ENCODE measurements at places on chromosomes 2 and 18.

- DNase-seq, result peak; percentile 55
Measured at GRCh38 chr18:377088-377487, 109.2 kb upstream of the THOC1 start.

DNA sequence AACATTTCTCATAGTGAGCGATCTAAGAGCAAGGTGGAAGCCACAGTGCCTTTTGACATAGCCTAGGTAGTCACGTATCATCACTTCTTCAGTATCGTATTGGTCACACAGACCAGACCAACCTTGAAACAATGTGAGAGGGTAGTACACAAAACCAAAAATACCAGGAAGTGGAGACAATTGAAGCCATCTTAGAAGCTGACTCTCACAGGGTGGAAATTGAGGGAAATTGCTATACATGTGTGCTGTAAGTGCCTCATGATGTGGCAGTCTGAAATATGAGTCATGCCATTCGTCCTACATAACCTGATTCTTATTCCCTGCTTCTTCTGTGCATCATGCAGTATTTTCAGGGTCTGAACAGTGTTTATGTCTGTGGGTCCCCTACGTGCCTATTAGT is 62.3 kb upstream of the STON1 start:
- DNase-seq, result peak; percentile 11

DNA sequence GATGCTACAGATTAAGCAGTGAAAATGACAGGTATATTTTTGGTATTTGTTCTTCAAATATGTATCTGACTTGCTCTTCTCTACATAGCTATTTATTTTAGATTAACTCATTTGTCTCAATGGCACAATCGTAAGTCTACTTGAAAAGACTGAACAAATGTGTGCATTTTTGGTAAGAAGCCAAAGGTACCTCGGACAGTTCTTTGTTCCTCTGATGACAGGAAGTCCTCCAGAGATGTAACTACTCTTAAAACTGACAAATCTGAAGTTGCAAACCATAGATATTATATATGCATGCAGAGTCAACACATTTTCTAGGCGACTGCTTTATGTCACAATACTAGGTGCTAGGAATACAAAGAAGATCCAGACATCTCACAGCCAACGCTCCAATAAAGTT is 36.7 kb downstream of the NDUFAF7 start:
- DNase-seq, result peak; percentile 3

GRCh38 chr2:108579623-108580022 is 45.4 kb downstream of the LIMS1 start:
- peak; percentile 36 for DNase-seq

DNA sequence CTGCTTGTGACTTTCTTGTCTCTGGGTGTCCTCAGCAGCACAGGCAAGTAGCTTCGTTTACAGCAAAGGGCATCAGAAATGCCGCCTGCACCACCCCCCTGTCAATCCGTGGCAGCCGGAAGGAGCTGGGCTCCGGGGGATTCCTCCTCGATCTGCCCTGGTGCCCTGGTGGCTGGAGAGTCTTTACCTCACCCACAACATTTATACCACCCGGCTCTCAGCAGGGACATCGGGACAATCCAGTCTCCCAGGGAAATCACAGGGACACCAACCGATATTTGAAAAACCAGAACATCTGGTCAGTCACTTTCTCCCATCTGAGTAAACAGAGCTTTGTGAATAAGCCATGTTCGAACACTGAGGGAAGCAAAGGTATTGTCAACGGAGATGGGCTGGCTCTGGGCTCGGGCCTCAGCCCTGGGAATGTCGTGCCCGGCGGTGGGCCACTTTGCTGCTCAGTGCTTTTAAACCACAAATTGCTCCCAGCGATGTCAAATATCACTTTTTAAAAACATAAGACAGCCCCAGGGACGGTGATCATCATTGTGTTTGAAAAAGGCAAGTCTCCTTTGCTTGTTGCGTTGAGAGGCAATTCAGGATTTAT is 210.0 kb upstream of the SALL3 start:
- no peak for DNase-seq

DNA sequence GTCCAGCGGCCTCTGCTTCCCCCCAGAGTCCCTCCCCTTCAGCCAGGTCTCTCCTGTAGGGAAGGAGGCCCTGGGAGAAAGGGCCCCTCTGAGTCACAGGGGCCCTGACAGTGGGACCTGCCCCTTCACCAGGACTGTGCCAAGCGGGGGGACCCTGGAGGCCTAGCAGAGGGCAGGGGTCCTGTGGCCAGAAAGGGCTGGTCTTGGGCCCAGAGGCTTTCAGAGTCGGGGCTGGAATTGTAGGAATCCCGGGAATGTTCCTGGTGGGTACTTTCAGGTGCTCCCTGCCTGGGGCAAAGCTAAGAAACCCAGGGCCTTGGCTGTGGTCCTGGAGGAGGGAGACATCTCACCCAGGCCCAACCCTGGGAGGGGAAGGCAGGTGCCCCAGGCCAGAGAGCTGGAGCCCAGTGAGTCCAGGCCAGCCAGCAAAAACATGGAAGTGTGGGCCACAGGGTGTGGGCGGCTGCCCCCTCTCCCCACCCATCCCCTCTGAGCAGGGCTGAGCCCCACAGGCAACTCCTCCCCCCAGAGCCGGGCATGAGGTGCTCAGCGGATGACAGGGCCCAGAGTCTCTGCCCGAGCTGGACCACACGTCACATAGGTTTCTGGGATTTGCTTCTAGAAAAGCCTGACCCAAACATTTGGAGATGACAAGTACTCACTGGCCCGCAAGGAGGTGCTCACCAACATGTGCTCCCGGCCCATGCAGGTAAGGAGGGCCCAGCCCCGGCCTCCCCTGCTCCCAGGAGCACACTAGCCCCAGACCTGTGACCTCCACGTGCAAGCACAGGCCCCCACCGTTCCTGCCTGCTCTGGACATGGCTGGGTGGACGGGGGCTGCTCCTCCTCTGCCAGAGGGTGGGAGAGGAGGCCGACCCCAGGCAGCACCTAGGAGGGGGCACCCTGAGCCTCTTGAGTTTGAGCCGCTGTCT is 48.2 kb upstream of the ALPP start:
- DNase-seq, result no peak

GRCh38 chr2:191703079-191703725 is 25.3 kb downstream of the NABP1 start:
- DNase-seq, result no peak

DNA sequence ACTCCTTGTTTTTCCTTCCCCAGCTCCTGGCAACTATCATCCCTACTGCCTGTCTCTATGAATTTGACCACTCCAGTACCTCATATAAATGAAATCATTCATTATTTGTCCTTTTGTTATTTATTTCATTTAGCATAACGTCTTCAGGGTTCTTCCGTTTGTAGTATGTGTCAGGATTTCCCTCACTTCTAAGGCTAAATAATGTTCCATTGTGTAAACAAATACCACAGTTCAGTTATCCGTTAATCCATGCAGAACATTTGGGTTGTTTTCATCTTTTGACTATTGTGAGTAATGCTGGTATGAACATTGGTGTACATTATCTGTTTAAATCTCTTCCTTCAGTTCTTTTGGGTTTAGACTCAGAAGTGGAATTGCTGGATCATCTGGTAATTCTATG is 18.8 kb downstream of the DYNC2LI1 start:
- DNase-seq, result no peak

DNA sequence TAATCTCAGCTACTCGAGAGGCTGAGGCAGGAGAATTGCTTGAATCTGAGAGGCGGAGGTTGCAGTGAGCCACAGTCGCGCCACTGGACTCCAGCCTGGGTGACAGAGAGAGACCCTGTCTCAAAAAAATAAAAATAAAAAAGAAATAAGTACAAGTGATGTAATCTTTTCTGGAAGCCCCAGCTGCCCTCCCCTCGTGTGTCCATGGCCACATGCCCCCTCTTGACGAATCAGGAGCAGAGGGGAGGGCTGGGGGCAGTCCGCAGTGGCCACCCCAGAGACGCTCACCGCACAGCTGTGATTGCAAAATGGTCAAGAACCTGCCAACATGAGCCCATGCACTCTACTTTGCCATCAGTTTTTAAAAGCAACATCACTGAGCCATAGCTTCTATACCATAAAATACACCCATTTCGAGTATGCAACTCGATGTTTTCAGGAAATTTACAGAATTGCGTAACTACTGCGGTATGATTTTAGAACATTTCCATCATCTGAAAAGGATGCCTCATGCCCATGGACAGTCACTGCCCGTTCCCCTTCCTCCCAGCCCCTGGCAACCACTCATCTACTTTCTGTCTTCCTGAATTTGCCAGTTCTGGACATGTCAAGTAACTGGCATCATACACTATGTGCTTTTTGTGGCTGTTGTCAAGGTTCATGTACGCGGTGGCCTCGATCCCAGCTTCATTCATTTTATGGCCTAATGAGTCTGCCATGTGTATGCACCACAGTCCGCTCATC is 88.1 kb downstream of the NDUFA10 start:
- no peak for DNase-seq

DNA sequence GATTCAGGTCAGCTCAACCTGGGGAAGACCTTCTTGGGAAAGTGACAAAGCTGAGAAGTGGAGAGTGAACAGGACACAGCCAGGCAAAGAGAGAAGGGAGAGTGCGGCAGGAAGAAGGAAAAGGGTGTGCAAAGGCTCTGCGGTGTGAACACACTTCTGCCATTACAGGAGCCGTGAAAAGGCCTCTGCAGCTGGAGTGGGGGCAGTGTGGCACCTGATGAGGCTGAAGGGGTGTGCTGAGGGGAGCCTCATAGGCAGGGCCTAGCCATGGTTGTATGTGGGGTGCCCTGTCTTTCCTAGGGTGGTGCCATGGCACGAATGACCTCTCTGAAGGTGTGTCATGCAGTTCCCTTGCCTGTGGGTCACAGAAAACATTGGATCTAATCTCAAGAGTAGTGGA is 347.6 kb downstream of the CYRIA start:
- no peak for DNase-seq

DNA sequence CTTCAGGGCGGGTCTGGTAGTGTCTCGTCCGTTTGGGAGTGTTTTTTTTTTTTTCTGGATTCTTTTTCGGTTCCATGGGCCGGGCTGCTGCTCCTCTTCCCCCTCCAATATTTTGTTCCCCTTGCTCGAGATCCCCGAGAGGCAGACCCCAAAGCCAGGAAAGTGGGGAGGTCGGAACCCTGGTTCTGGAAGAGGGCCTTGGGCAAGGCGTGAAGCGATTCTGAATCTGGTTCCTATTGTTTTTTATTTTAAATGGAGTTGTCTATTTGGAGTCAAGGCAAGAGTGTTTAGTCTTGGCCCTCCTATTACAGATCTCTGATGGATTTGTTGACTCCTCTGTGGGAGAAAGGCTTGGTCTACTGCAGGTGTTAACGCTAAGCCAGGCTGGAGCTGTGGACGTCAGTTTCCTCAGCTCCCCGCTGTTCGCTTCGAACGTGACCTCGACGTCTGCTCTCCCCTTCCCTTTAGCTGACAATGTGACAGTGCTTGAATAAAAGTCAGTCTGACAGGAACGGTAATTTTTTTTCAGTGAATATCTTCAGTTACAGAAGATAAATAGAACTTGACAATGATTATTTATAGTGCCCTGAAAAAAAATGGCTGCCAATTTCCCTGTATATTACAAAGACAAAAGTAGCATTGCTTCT is 683 bp upstream of the DNAJC27 start:
- DNase-seq, result peak; percentile 16

- DNase-seq, result no peak
Measured at GRCh38 chr2:12240206-12240605, 476.5 kb upstream of the TRIB2 start.

DNA sequence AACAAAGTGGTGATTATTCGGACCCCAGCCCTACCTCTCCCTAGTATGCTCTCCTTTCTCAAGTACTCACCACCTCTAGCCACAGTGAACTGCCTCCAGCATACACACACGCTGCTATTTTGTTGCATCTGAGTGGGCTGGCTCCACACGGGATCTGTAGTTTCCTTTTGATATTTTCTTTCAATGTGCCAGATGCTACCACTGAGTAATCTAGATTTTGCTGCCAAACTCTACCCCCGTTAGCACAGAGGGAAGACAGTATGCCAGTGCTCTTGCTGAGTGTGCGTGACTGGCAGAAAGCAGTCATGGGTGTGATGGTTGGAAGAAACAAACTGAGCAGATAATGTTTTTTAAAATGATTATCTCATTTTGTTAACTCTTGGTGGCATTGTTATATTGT is 11.6 kb downstream of the CFLAR start:
- peak; percentile 41 for DNase-seq

DNA sequence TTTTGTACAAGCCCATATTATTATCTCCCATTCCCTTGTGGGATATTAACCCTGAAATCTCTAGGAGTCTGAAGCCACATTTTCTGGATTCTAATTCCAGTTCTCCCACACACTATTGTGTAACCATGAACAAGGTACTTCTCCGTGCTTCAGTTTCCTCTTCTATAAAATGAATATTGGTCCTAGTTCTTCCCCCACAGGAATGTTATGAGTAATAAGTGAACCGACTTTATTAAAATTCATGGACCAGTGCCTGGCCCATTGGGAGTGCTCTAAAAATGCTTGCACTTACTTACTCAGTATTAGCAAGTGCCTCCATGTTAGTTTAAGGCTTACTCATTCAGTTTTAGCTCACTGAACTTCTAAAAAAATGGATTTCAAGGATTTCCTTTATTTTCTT is 1.4 kb upstream of the ACMSD start:
- peak; percentile 95 for DNase-seq

DNA sequence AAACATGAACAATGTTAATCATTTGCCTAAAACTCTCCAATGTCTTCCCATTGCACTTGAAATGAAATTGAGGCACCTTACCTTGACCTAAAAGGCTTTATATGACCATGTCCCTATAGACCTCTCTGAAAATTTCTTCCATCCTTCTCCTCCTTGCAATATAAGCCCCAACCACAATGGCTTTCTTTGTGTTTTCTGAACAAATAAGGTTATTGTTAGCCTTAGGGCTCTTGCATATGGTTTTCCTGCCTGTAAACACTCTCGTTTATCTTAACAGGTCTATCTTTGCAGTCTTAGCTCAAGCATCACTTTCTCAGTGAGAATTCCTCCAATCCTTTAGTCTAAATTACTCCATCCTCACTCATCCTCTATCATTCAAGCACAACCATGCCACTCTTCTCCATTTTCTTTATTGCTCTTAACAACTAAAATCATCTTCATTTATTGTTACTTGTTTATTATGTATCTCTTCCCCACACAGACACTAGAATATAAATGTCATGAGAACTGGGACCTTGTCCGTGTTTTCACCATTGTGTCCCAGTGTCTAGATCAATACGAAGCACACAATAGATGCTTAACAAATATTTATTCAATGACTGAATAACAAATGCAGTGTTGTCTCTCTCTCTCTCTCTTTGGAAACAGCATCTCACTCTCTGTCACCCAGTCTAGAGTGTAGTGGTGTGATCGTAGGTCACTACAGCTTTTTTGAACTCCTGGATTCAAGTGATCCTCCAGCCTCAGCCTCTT is 129.3 kb downstream of the RDH14 start:
- DNase-seq, result no peak

Data from fibroblast of upper back skin (primary cell).